ENCODE measurements at places on chromosomes 1 and 21.

DNA sequence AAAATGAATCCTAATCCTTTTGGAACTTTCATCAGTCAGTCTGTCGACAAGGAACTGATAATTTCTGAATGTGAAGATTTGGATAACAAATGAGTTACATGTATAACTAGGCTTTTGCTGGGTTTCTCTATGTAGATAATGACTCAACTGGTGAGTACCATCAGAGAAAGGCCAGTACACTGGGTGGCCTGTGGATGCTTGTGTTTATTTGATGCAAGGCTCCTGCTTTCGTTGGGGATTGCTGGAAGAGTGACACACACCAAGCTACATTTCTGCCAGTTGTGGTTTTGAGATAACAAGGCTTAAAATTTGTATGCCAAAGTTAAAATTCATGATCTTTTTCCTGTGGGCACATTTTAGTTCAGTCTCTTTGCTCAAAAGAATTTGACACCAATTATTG is 115.7 kb upstream of the UBE2U start:
- DNase-seq: no peak

DNA sequence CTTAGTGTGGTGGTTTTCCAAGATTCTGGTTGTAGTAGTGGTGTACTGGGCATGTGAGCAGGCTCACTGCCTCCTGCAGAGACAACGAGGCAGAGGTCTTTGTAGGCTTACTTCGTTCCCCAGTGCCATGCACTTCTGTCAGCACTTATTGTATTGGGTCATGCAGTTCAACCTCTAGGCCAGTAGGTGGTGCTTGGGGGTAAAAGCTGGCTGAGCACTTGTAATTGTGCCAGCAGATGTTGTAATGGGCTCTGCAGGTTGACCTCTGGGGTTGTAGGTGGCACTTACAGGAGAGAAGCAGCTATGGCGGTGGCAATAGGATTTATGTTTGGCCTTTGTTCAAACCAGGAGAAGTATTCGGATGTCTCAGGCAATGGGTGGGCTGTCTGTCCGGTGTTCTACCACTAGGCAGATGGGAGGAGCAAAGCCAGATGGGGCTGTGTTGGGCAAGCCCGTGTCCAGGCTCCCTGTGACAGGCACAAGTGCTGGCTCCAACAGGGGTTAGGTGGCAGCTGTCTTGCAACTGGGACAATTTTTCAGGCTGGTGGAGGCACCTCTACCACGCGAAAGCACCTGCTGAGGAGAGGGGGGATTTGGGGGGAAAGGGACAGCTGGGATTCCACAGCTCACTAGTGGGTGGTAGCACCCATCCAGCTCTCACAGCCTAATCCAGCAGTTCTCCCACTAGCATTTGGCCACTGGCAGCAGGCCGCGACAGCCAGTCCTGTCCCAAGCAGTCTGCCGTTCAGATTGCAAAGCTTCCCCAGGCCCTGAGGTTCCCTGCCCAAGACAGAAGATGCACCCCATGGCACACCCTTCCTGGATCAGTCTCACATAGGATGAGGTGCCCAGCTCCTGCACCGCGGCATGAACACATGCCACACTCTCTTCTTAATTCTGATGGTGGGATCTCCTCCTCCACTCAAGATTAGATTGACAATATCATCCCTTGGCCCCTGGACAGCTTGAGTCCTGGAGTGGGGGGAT is 274.5 kb downstream of the CTH start:
- DNase-seq: peak; percentile 64

DNA sequence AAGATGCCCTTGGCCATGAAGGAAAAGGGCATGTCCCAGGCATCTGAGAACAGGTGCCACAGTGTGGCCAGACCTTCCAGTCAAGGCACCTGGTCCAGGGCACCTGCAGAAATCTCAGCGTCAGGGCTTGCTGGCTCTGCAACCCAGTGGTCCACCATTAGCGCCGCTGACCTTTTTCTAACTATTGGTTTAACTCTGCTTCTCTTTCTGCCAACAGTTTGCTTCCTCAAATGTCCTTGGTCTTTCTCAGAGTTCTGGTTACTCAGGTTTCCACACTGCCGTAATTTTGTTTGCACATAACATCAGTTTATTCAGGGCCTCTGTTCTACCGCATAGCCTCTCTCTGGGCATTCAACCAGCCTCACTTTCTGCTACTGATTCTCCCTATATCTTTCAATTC is 16.5 kb upstream of the FYB2 start:
- DNase-seq: no peak

- DNase-seq: no peak
These were observed 3.2 kb downstream of the C1orf226 start for GRCh38 chr1:162384601-162385279.

- no peak for DNase-seq
These were observed 118.7 kb upstream of the CD34 start for GRCh38 chr1:208029381-208030287.

DNA sequence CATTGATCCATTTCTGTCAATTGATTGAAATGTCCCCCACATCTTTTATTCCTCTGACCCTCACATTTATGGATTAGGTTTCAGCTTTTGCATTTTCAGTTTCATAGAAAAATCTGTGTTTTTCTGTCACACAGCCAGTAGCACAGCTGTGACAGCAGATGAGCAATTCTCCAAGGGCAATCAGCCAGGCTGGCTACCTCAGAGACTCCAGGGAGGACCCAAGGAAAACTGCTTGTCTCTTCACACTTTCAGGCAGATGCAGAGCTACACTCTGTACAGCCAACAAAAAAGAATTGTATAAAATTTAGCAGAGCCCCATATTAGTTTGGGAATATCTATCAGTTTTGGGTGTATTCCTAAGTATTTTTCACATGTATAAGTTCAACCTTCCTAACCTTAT is 257.2 kb downstream of the LRRC7 start:
- DNase-seq: no peak

- DNase-seq: no peak
These were observed 115.9 kb downstream of the FGGY start for GRCh38 chr1:59412718-59413326.

DNA sequence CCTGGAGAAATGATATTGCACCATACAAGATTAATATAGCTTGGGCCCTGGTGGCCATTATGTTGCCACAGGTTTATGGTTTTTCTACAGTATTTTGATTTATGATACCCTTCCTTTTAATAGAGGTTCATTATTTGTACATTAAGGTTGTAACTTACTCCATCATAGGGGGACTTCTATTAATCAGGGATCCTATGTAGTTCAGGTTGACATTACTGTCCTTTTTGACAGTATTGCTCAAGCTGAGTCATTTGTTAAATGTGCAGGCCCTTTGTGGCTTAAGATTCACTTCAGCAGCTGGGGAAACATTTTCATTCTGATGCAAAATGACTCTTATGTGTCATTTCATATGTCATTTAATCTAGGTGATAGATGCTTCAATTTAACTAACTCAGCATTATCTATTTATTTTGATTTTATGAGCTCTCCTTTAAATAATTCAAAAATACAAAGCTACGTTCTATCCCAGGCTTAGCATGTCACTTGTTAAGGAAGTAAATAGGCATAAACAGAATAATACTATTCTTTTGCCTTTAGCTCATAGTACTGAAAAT is 686.9 kb upstream of the NCAM2 start:
- no peak for DNase-seq

DNA sequence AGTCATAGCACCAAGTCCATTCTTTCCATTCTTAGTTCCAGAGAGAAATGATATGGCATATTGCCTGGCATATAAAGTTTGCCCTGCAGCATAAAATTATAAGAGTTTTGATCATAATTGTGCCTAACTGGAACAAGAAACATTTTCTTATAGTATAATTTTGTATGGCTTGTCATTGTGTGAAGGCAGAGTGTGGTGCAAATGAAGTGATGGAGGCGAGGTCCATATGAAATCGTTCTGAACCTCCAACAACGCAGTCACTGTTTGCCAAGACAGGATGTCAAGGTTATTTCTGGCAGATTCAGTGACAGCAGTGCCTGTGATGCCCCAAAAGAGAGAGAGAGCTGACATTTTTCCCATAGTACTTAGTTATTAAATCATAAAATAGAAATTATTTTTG is 584.0 kb downstream of the ADGRL2 start:
- no peak for DNase-seq

GRCh38 chr1:222995236-222995580 is 147.8 kb downstream of the TLR5 start:
- DNase-seq: no peak

DNA sequence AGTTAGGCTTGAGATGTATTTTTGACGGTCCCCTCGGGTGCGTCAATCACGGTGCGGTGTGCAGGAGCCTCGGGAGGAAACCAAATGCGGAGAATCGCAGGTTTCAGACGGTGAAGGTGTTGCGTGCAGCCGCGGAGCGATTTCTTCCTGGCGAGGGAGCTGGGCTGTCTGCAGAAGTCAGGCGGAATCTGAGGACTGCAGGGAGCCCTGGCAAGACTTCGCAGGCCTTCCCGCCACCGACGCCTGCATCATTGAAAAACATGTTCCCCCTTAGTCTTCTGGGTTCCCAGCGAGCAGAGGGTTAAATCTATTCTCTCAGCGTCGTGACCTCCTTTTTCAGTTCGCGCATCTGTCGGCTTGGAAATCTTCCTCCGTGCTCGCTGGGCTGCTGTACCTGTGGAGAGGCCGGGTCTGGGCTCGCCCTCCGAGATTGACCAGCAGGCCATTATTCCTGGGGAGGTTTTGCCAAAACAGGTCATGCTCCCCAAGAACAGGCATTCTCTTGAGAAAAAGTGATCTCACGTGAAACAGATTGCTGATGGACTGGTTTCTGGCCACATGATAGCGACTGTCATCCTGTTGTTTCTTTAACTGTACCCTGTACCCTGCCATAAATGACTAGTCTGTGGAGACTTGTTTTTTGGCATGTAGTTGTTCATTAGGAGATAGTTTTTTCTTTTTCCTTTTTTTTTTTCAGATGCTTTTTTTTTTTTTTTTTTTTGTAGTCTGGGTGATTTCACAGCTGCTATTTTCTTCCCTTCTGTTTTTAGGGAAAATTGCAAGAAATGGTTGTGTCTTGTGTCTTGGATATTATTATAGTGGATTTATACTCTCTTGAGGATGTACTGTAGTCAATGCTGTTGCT is 894 bp downstream of the EPB41 start:
- peak; percentile 58 for DNase-seq

DNA sequence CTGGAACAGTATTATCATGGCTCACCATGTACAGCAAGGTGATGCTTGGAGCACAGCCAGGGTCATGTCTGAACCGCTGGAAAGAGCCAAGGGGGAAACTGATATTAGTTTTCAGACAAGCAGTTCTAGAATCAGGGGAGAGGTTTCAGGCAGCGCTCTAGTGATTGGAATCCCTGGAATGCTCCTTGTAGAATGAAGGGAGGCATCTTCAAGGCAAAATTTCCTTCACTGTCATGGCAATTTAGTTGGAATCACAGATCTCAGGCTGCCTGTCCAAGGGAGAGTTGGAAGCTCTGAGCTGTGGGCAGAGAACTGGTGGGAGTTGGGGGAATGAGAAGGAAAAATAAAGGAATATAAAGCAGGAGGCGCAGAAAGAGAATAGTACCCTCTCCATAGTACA is 737.1 kb downstream of the PTPRU start:
- no peak for DNase-seq

DNA sequence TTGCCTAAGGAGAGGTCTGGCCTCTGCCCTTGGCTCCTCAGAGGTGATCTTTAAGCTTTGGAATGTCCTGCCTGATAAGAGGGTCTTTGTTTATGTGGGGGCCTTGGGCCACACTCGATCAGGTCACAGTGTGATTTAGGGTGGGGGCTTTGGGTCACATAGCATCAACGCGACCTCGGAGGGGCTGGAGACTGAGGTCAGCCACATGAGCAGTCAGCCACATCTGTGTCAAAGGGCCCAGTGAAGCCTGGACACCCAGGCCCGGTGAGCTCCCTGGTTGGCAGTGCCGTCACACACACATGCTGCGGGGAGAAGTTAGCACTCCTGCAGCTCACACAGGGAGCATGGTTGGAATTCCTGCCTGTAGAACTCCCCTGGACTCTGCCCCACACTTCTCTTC is 345.0 kb downstream of the NPHP4 start:
- no peak for DNase-seq

GRCh38 chr1:109914587-109915240 is 4.1 kb downstream of the CSF1 start:
- no peak for DNase-seq

GRCh38 chr1:21553116-21553926 is 44.1 kb downstream of the ALPL start:
- DNase-seq: no peak

GRCh38 chr1:55654171-55654570 is 439.0 kb upstream of the USP24 start:
- DNase-seq: no peak

GRCh38 chr1:206020393-206021007 is 3.2 kb downstream of the CTSE start:
- no peak for DNase-seq

DNA sequence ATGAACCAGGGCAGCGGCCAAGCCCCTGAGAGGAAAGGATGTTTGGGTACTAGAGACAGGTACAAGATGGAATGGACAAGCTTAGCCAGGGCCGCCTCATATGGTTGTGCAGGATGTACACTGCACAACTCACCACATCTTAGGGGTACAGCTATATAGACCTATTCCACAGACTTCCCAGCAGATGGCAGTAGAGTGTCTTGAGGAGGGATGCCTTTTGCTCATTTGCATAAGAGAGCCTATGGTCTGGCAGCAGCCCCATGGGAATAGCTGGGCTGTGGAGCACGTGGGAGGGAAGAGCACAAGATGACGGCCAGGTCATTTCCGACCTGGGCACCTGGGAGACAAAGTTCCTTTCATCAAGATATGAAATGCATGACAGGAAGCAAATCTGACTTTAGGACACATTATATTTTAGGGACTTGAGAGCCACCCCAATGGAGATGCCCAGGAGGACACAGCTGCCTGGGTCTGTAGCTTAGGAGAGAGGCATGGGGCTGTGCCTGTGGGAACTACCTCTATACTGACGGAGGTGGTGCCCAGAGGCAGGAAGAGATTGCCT is 215.5 kb downstream of the KCNJ6 start:
- DNase-seq: peak; percentile 76

DNA sequence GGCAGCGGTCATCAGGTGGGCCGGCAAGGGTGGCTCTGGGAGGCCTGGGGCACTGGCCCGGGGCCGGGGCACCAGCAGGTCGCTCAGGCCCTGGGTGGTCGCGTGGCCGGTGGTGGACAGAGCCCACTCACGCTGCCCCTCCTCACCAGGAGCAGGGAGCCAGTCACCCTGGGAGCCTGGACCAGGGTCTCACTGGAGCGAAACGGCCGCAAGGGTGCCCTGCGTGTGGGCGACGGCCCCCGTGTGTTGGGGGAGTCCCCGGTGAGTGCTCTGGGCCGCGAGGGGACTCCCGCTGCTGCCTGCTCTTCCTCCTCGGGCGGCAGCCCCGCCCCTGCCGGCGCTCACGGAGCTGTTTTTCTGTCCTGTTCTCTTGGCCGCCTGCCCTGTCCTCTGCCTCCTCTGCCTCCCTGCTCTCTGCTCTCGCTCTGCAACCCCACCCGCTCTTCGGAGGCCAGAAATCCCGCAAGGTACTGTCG is 23.5 kb downstream of the RNF223 start:
- DNase-seq: no peak

DNA sequence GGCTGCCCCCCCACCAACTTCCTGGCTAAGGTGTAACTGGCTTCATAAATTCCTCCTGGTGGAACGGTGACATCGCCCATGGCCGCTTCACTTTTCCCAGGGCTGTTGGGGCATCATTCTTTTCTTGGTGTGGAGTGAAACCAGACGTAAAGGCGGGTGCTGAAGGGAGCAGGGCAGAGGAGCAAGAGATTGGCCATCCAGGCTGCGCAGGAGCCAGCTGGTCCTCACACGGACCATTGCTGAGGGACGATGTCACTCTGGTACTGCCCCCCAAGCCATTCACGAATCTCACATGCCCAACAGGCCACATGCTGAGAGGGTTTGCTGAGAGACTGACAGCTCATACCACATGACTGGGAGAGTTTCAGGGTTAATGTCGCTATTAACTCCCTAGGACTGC is 10.5 kb upstream of the PKP1 start:
- DNase-seq: no peak

Data from NCI-H1105 (cell line).